ENCODE measurements at places on chromosomes 2 and 18. TPM values are rescaled to one million over a fixed set of nuclear protein-coding genes. Genes with fewer than 3 reads are reported as not detected.
A peak's percentile ranks its signal among the peaks of the same experiment; 100 is the strongest.

The NIF3L1 gene
- total RNA-seq = 63.1 TPM

The RMDN2 gene
- total RNA-seq = 2.4 TPM

The IFIH1 gene
- 7.8 TPM for total RNA-seq

The ZBTB7C gene
- total RNA-seq = 1.1 TPM

The LOXHD1 gene
- total RNA-seq = not detected

The NTSR2 gene
- total RNA-seq = not detected

The RAB3GAP1 gene
- total RNA-seq = 35.8 TPM

The RUFY4 gene
- not detected for total RNA-seq

The PLGLB2 gene
- 0.87 TPM for total RNA-seq

The KCTD1 gene
- 15.8 TPM for total RNA-seq

The CAPN14 gene
- not detected for total RNA-seq

The LOXL3 gene
- total RNA-seq = 12.4 TPM

The PCARE gene
- total RNA-seq = not detected

DNA sequence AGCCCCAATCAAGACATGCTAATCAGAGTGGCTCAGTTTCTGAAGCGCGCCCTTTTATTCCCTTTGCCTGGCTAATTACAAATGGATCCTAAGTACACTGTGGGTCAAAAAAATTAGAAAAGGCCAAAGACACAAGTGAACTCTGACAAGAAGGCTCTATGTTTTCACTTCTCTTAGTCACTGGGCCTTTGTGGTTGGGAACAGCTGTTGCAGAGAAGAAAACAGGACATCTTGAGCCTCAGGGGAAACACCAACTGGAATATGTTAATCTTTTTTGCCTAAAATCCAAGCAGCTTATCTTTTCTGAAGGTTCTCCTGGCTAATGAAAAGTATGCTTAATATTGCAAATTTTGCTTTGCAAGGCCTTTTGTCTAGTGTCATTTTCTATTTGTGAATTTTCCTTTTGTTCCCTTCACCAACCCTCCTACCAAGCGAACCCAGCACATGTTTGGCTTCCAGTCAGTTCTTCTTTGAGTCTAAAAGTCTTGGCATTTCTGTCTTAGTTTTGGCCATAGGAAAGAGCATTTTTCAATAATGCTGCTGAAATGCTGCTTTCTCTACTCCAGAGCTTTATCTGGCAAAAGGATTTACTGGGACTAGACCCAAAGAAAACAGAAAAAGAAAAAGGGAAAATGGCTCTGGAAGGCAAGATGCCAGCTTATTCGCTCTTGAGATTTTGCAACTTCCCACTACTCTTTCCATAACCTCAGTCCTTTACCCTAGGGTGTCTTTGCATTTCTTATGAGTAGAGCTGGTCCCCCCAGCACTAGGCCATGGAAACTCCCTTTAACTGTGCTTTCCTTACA is 440.2 kb upstream of the ST6GAL2 start:
- H3K36me3 ChIP-seq = no peaks in the 10 kb centered on the region
- no peaks in the 10 kb centered on the region for H3K4me1 ChIP-seq
- H3K27ac ChIP-seq = no peak overlapping the region
- peaks cover 62% of the 10 kb centered on the region for H3K27me3 ChIP-seq
- DNase-seq = no peak
- no peak overlapping the region for H3K4me3 ChIP-seq

GRCh38 chr2:24675338-24675737 is 117.9 kb downstream of the PTRHD1 start:
- H3K27ac ChIP-seq = no peak overlapping the region
- DNase-seq = no peak
- H3K4me3 ChIP-seq = no peak overlapping the region
- H3K36me3 ChIP-seq = no peaks in the 10 kb centered on the region

DNA sequence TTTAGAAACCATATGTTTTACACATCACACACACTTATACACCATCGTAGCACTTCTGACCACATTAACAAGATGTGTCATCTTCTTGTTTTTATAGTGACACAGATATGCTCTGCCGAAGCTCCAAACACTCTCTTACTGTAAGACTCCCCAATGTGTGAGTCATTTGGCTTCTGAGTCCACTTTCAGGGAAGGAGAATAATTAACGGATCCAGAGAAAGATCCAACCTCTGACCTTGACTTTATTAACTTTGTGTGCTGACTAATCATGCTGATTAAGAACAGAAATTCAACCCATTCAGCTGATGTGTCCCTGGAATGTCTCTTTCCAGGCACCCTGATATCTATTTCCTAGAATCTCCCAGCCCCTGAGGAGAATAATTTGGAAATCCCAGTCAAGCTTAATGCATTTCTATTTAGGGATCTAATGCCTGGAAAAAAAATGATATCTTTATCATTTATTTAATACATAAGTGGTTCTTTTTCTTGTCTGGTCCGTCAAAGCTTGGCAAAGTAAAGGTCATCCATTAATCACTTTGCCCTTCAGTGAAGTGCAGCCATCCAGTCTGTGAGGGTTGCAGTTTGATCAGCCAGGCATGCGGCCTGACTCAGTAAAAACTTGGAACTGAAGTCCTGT is 615.8 kb upstream of the SYT4 start:
- H3K36me3 ChIP-seq = no peaks in the 10 kb centered on the region
- H3K27ac ChIP-seq = no peak overlapping the region
- H3K4me3 ChIP-seq = no peak overlapping the region
- peak; percentile 69 for DNase-seq
- H3K4me1 ChIP-seq = peaks cover 5% of the 10 kb centered on the region
- H3K27me3 ChIP-seq = no peaks in the 10 kb centered on the region

DNA sequence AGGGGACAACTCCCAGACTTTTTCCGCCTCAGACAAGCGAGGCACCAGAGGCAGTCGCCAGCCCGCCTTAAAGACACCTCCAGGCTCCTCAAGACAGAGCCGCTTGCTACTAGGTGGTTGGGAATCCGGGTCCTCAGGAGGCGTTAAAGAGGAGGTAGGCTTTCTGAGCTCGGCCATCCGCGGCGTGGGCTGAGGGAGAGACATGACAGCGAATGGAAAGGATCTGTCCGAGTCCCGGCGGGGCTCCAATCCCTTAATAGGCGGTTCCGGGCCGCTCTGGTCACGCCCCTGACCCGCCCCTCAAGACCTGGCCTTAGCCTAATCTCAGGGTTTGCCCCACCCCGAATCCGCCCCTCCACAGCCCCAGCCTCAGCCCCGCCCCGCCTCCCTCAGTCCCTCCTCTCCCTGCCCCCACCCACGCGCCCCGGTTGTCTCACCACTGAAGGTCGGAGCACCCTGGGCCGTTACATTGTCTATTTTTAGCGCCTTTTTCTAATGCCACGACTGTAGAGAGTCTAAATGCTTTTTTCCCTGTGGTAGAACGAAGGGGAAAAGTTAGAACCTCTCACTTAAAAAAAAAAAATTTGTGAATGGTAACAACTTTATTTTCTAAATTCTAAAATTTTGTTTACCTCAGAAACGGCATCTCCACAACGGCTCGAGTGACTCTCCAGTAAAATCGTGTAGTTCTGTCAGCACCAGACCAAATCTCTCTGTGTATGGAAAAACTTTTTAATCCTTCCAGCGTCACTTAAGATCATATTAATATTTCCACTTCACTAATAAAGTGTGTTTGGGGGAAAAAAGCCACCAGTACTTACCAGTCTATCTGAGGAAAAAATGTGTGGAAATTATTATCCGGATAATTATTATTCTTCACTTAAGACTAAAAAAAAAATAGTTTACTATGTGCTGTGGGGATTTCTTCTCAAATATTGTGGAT is at the start of gene RAD51AP2:
TSS of gene RAD51AP2 (minus strand) at position 229 of the 943 bp plus-strand sequence. CDS start at position 204, 25 bp downstream.
- H3K36me3 ChIP-seq = no peaks in the 10 kb centered on the region
- H3K27ac ChIP-seq = no peak within 1 kb of the TSS
- no peak for DNase-seq
- no peak within 1 kb of the TSS for H3K4me3 ChIP-seq

DNA sequence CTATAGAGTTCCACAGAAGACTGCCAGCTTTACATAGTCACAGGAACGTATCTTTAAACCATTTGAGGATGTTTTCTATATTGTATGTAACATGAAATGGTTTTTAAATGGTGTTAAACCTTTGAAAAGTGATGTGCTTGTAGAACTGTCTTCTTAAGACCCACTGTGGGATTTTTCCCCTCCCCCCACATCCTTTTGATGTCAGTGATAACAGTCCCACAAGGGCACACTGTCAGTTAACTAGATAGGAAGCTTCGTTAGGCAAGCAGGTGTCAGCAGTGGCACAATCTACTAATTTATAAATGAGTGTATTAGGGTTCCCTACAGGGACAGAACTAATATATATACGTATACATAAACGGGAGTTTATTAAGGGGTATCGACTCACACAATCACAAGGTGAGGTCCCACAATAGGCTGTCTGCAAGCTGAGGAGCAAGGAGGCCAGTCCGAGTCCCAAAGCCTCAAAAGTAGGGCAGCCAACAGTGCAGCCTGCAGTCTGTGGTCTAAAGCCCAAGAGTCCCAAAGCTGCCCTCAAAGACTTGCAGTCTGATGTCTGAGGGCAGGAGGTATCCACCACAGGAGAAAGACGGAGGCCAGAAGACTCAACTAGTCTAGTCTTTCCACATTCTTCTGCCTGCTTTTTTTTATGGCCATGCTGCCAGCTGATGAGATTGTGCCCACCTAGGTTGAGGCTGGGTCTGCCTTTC is 23.8 kb upstream of the HNRNPLL start:
- no peak overlapping the region for H3K4me3 ChIP-seq
- no peaks in the 10 kb centered on the region for H3K27me3 ChIP-seq
- no peaks in the 10 kb centered on the region for H3K4me1 ChIP-seq
- no peak overlapping the region for H3K27ac ChIP-seq
- no peaks in the 10 kb centered on the region for H3K36me3 ChIP-seq

DNA sequence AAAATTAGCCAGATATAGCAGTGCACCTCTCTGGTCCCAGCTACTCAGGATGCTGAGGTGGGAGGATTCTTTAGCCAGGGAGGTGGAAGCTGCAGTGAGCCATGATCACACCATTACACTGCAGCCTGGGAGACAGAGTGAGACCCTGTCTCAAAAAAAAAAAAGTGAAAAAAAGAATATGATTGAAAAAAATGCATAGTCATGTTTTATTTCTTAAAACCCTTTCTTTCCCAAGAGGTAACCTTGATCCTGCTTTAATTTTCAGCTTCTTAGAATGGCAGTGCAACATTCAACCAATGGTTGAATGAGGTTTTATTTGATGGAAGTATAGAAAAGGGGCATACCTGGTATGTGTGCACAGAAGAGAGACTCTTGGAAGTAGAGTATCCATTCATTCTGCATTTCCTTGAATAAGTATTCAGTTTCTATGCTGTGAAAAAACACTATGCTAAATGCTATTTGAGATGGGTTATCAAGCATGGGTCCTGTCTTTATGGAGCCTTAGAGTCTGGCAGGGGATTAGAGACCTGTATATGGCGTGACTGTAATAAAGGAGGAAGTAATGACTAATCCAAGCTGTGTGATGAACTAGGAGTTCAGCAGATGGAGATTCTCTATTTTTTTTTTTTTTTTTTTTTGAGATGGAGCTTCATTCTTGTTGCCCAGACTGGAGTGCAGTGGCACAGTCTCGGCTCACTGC is 146.3 kb downstream of the WDSUB1 start:
- no peak overlapping the region for H3K27ac ChIP-seq
- peaks cover 13% of the 10 kb centered on the region for H3K4me1 ChIP-seq
- H3K4me3 ChIP-seq = no peak overlapping the region

GRCh38 chr2:46873604-46874068 is 42.0 kb downstream of the MCFD2 start:
- peak overlapping the region; percentile 59 for H3K27ac ChIP-seq
- peaks cover 29% of the 10 kb centered on the region for H3K4me1 ChIP-seq
- H3K27me3 ChIP-seq = no peaks in the 10 kb centered on the region
- no peaks in the 10 kb centered on the region for H3K36me3 ChIP-seq
- DNase-seq = peak; percentile 97

- H3K36me3 ChIP-seq = no peaks in the 10 kb centered on the region
- H3K4me3 ChIP-seq = no peak overlapping the region
- no peak overlapping the region for H3K27ac ChIP-seq
- H3K4me1 ChIP-seq = no peaks in the 10 kb centered on the region
These were observed 29.5 kb upstream of the RBMS1 start for GRCh38 chr2:160522951-160523710.

GRCh38 chr2:10091182-10091888 is 11.1 kb upstream of the CYS1 start:
- no peaks in the 10 kb centered on the region for H3K27me3 ChIP-seq
- DNase-seq = no peak
- H3K4me3 ChIP-seq = no peak overlapping the region
- no peak overlapping the region for H3K27ac ChIP-seq
- H3K4me1 ChIP-seq = no peaks in the 10 kb centered on the region
- no peaks in the 10 kb centered on the region for H3K36me3 ChIP-seq

DNA sequence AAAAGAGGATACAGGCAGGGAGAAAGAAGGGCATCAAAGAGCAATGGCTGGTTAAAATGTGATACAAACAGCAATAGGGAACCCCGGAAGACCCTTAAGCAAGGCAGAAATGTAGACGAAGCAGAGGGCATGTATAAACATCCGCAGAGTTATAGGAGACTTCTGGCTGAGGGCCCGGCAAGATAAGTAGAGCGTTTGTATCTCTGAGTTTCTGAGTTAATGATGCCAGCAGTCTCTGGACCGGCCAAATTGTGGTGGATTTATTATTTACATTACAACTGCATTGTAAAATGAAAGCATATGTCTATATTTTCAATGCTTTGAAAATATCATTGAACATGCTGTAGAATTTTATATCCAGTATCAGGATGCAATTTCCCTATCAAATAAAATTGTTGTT is 148.0 kb upstream of the KCTD1 start:
- no peaks in the 10 kb centered on the region for H3K36me3 ChIP-seq
- no peak overlapping the region for H3K27ac ChIP-seq
- no peaks in the 10 kb centered on the region for H3K4me1 ChIP-seq

- H3K4me3 ChIP-seq = no peak overlapping the region
- DNase-seq = no peak
- H3K36me3 ChIP-seq = no peaks in the 10 kb centered on the region
- no peaks in the 10 kb centered on the region for H3K4me1 ChIP-seq
- H3K27ac ChIP-seq = no peak overlapping the region
These were observed 551.7 kb downstream of the RNF144A start for GRCh38 chr2:7468955-7469354.

GRCh38 chr2:33518929-33519328 is 42.5 kb downstream of the RASGRP3 start:
- peaks cover 13% of the 10 kb centered on the region for H3K4me1 ChIP-seq
- no peak overlapping the region for H3K4me3 ChIP-seq
- H3K27ac ChIP-seq = peak overlapping the region; percentile 52

GRCh38 chr2:88239781-88240180 is 69.6 kb downstream of the THNSL2 start:
- no peak for DNase-seq
- no peaks in the 10 kb centered on the region for H3K4me1 ChIP-seq
- peaks cover 9% of the 10 kb centered on the region for H3K27me3 ChIP-seq
- no peak overlapping the region for H3K27ac ChIP-seq
- no peaks in the 10 kb centered on the region for H3K36me3 ChIP-seq
- no peak overlapping the region for H3K4me3 ChIP-seq

DNA sequence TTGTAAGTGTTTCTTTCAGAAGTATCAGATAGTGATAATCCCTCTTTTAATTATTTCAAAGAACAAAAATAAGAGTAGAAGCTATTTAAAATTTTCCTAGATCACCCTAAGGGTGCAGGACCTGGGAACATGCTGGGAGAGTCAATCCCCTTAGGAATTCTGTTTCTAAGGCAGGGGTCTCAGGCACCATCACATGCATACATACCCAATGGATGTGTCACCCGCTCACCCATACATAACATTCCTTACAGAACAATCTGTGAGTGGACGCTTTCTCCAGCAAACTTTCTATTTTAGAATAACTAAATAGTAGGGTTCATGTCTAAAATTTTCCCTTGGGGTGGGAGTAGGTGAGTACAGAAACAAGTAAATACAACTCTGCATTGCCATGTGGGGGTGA is 8.4 kb downstream of the DSEL start:
- no peak overlapping the region for H3K4me3 ChIP-seq
- peaks cover 15% of the 10 kb centered on the region for H3K36me3 ChIP-seq
- no peaks in the 10 kb centered on the region for H3K27me3 ChIP-seq
- DNase-seq = no peak

GRCh38 chr2:54423213-54423612 is 32.9 kb upstream of the SPTBN1 start:
- H3K4me3 ChIP-seq = no peak overlapping the region
- H3K27ac ChIP-seq = no peak overlapping the region
- no peaks in the 10 kb centered on the region for H3K36me3 ChIP-seq
- DNase-seq = no peak
- no peaks in the 10 kb centered on the region for H3K4me1 ChIP-seq

Data from PC-3 (cell line).